ENCODE measurements at places on chromosomes 4 and X.

DNA sequence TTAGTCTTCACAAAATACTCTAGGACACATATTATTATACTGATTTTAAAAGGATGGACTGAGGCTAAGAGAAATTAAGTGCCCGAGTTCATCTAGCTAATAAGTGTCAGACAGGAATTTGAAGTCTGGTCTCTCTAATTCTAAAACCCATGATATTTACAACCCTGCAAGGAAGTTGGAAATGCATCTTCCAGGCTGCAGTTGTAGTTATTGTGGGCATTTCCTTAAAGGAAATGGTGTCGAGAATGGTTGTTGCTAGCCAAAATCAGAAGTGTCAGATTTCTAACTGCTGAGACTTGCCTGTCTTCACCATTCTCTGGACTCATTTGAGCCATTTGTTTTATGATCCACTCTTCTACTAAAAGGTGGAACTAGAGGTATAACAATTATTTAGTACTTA, 82.5 kb downstream of the FAT4 start:
- DNase-seq: no peak

- no peak for DNase-seq
Observed at GRCh38 chrX:69152417-69152841, 12.8 kb downstream of the PJA1 start.

GRCh38 chrX:70553516-70553915, 108.9 kb downstream of the DLG3 start:
- DNase-seq: no peak

- no peak for DNase-seq
Observed at GRCh38 chr4:38930707-38931106, 63.1 kb downstream of the FAM114A1 start.

GRCh38 chr4:151957153-151957552, 196.3 kb upstream of the GATB start:
- DNase-seq: no peak

DNA sequence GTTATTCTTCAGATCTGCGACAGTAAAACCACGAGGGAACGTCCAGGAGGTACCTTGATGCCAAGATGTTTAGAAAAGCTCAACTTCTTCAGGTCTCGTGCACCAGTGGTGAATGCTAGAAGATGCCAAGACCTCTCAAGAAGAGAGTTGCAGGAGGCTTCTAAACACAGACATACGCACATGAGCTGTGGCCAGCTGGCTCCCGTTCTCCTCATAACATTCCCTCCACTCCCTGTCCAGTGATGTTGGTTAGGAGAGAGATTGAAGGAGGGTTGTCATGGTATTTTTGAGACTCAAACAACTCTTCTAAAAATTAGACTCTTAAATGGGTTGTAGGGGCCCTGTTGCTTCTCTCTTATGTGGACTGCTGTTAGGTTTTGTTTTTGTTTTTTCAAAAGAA, 184.3 kb downstream of the QDPR start:
- DNase-seq: no peak

- no peak for DNase-seq
Observed at GRCh38 chr4:132101526-132101925, 1047.6 kb upstream of the PCDH10 start.

GRCh38 chr4:112031712-112032328, 113.4 kb upstream of the FAM241A start:
- DNase-seq: no peak

GRCh38 chr4:140071806-140072205, 82.2 kb downstream of the MAML3 start:
- peak; percentile 19 for DNase-seq

DNA sequence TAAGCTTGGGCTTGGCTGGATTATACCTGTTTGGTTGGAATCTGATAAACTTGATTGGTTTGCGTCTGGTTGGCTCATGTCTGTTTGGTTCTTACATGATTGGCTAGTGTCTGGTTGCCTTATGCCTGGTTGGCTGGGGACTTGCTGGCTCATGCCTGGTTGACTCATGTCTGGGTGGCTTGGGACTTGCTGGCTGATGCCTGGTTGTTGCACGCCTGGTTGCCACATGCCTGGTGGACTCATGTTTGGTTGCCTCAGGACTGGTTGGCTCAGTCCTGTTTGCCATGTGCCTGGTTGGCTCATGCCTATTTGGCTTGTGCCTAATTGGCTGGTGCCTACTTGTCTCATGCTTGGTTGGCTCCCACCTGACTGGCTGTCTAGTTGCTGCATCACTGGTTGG, 104.5 kb downstream of the APOOL start:
- DNase-seq: no peak

GRCh38 chr4:163090997-163091684, 75.5 kb downstream of the NAF1 start:
- no peak for DNase-seq

GRCh38 chr4:60724623-60725022, 475.5 kb upstream of the ADGRL3 start:
- no peak for DNase-seq

DNA sequence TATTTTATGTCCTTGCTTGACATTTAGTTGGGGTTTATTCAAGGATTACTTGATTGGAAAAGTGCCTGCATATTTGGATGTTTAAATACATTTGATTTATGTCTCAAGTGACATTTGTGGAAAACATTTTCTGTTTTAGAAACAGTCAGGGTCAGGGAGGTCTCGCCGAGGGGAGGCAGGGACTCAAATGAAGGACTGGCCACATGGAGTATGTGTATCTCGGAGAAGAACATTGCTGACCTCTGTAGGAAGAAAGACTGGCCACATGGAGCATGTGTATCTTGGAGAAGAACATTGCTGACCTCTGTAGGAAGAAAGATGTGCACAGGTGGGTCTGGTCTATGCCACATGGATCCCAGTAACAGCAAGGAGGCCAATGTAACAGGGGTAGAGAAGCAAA, 233.6 kb downstream of the TRIML1 start:
- DNase-seq: no peak

- no peak for DNase-seq
Observed at GRCh38 chrX:144379156-144379555, 495.3 kb downstream of the UBE2NL start.

- no peak for DNase-seq
Observed at GRCh38 chr4:140659943-140660700, 91.4 kb upstream of the UCP1 start.

- no peak for DNase-seq
Observed at GRCh38 chrX:7603387-7603786, 239.6 kb upstream of the VCX start.

DNA sequence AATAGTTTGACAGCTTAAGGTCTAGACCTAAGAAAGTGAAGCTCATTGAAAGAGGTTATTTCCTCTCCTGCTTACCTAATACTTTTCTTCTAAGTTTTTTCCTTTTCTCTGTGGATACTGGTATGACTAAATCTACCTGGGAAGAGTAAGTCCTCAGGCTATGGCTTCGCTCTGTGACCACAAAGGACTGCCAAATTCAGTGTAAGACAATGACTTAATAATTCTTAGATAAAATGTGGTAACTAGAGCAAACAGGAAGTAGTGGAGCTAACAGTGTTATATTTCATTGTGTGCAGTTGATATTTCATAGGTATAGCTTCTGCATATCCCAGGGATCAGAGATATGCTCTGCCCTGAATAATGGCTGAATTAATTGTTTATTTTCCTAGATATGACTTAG, 418.9 kb downstream of the CCSER1 start:
- no peak for DNase-seq

GRCh38 chr4:98747393-98748091, 89.1 kb upstream of the TSPAN5 start:
- no peak for DNase-seq

- no peak for DNase-seq
Observed at GRCh38 chrX:72205706-72206105, 24.1 kb downstream of the PIN4 start.

GRCh38 chrX:72253686-72254085, 14.9 kb upstream of the ERCC6L start:
- DNase-seq: no peak

GRCh38 chr4:1464581-1465171, 58.4 kb upstream of the NKX1-1 start:
- DNase-seq: no peak

- DNase-seq: no peak
Observed at GRCh38 chrX:2514131-2514530, 13.4 kb upstream of the DHRSX start.

DNA sequence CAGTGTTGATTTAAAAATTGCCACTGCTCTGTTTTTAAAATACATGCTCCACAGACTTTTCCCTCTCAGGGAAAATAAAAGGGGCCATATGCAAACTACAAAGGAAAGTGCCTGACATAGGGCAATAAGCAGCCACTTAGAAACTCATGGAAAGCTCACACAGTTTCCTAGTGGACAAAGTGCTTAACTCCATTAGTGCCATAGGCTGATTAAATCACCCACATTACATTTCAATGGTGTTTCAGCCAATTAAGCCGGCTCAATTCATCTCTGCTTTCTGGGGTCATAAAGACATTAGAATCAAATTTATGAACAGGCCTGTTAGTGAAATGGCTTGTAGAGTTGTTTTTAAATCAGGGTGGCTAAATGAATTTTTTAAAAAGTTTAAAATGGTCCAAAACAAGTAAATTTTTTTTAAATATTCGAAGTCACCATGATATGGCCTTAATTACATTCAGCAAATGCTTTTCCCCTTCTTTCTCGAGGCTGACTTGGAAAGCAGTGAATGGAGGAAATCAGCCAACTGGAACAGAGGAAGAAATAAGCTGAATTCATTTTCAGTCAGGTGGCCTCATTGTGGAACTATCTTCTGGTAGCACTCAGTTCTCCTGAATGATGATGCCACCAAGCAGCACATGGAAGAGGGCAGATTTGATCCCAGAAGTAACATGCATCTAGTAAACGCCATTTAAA, 2305.1 kb upstream of the AGA start:
- no peak for DNase-seq

DNA sequence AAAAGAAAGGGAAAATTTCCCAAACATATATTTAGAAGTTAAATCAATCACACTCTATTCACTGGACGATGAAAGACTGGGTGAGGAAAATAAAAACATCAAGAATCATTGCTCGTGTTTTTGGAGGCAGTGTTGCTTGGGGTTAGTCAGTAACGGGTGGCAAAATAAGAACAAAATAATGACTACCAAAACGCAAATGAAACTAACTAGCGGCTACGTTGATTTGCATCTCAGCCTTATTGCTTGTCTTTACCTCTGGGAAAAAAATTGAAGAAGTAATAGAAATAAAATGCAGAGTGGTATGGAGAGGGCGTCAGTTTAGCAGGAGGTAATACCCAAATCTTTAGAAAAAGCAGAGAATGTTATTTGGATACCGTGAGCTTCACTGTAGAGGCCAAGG, 86.4 kb upstream of the SORBS2 start:
- no peak for DNase-seq

GRCh38 chrX:129239371-129239770, 283.9 kb downstream of the SMARCA1 start:
- no peak for DNase-seq

DNA sequence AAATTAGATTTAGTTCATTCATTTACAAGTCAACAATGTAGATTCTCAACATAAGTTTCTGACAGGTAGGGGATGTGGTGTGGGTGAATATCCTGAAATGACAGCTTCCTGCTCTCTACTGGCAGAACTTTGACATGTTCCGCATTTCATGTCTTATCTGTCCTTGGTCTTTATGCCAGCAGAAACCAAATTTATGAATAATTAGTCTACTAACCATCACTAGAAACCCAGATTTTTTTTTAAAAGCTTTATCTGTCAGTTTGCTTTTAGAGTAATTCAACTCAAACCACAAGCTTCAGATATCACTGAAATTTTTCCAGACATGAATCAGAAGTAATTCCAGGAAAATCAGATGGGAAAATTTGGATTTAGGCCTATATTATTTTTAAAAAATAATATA, 17.9 kb downstream of the COQ2 start:
- DNase-seq: no peak

DNA sequence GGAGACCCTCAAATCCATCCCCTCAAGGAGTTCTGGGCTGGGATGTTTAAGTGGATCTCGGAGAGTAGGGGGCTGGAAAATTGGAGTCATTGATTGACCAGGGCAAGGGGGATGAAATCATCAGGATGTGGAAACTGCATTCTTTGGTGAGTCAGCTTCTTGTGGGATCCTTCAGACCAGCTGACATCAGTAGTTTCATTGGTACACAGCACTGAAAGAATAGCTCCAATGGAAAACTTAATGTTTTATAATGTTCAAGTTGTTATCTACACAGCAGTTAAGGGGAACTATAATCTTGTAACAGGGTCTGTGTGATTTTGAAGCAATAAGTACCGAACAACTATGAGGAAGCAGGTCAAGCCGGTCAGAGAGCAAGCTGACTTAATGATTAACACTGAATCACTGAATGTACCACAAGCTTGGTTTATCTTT, 506.1 kb downstream of the RPA4 start:
- DNase-seq: no peak

DNA sequence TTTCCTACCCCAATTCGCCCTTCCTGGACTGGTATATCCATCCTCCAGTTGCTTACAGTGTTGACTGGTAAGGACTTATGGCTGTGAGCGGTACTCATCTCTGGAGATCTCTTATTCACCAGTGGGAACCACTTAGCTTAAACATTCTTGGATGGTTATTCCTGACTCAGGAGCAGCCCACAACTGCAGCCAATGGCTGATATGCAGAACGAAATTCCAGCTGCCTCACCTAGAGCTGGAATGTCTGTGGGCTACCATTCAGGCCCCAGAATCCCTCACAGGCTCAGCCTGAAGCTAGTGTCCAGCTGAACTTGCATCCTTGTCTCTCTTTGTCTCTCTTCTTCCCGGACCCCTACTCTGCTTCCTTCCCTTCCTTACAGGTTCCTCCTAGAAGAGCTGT, 138.9 kb upstream of the SMIM31 start:
- no peak for DNase-seq

GRCh38 chr4:181588733-181589302, 654.4 kb upstream of the TENM3 start:
- no peak for DNase-seq

DNA sequence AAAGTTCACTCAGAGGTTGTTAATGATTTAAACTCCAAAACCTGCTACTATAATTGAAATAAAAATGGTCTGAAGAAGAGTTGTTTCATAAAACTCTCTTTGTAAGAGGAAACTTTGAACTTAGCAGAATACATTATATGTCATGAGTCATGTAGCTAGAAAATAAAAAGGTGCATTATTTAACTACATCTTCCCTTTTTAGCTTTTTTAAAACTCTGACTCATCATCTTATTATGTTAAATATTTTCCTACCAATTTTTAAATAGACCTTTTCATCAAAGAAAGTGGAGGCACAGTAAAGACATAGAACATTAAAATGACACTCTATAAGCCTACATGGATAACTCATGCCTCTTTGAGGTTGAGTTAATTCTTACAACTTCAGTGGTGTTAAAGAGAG, 1.2 kb upstream of the ZNF827 start:
- DNase-seq: no peak

DNA sequence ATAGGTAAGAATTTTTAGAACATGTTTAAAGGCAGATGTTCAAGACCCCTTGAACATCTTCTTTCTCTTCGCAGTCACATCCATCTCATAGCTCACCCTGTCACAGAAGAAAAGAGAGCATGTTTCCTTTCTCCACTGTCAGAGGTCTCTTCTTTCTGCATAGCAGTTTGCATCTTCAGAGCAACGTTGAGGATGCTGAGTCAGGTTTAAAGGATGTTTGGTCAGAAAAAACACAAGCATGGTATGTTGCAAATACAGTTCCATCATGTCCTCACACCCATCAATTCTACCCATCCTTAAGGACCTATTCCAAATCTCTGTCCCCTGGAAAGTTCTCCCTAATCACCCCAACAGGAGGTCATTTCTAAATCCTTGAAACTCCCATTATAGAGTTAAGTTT, 84.8 kb downstream of the STOX2 start:
- DNase-seq: no peak

- DNase-seq: no peak
Observed at GRCh38 chr4:30295652-30296051, 424.5 kb upstream of the PCDH7 start.
